Bronchus fibroblast of lung (primary cell): ENCODE measurements at places on chromosomes 7 and 10. TPM values are rescaled to one million over a fixed set of nuclear protein-coding genes. Genes with fewer than 3 reads are reported as not detected.

Gene STOX1
- total RNA-seq, result under 0.01 and 0.15 TPM in 2 replicates

Gene CUBN
- 0.17 and 0.89 TPM in 2 replicates for total RNA-seq

Gene SORCS3
- total RNA-seq, result not detected in 2 replicates

Gene MMRN2
- total RNA-seq, result 0.89 and 1.8 TPM in 2 replicates

Gene ATAD1
- 17.7 and 18.8 TPM in 2 replicates for total RNA-seq

Gene MYOF
- 138 and 147 TPM in 2 replicates for total RNA-seq
